ENCODE measurements at places on chromosomes 11 and 22.

- DNase-seq = no peak
Measured at GRCh38 chr22:44488354-44488753, 9.7 kb downstream of the RTL6 start.

GRCh38 chr11:65442842-65443331, 20.3 kb downstream of the NEAT1 start:
- DNase-seq = no peak

- no peak for DNase-seq
Measured at GRCh38 chr11:27656320-27656719, 43.9 kb downstream of the BDNF start.

DNA sequence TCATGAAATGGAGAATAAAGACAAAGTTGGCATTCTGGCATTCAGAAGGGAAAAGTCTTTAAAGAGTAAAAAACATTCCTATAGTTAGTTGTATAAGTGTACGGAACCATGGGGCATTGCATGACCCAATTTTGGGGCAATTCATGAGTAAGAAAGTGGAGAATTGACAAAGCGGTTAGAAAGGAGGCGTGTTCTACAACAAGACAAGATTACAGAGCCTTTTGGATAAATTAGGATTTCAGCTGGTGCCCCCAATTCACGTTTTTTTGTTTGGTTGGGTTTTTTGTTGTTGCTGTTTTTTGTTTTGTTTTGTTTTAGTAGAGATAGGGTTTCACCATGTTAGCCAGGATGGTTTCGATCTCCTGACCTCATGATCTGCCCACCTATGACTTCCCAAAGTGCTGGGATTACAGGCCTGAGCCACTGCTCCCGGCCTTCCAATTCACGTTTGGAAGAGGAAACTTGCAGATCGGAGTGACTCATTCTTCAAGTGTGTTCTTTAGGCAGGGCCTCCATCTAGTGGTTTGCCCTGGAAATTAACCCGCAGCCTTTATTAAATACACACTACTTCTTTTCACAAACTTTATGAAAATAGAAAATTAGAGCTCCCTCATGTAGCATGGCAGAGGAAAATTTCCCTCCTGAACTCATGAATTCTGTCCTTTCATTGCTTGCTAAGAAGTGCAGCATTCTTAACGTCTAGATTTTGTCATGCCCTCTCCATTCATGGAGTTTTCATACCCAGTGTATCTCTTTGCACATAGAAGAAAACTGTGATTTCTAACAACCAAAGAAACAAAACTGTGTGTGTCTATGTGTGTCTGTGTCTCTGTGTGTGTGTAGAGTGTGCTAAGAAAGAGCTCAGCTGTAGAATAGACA, 118.1 kb downstream of the BBOX1 start:
- peak; percentile 66 for DNase-seq

DNA sequence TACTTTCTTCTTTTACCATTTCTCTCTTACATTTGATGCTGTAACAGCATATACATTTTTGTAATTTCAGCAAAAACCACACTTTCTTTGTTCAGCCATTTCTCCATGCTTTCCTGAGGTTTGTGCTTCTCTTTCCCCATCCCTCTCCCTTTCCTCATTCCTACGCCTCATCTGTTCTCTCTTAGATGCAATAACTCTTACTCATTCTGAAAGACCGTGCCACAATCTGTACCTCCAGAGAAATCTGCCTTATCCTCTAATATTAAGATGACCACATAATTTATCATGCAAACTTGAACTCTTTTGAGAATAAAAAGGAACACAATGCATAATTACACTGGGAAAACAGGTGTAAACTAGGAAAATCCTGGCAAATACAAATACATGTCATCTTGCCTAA, 588.9 kb downstream of the JRKL start:
- no peak for DNase-seq

- no peak for DNase-seq
Measured at GRCh38 chr22:43053176-43053575, 36.0 kb downstream of the TTLL1 start.
